ENCODE measurements at places on chromosomes 16 and 17.
A peak's percentile ranks its signal among the peaks of the same experiment; 100 is the strongest.

DNA sequence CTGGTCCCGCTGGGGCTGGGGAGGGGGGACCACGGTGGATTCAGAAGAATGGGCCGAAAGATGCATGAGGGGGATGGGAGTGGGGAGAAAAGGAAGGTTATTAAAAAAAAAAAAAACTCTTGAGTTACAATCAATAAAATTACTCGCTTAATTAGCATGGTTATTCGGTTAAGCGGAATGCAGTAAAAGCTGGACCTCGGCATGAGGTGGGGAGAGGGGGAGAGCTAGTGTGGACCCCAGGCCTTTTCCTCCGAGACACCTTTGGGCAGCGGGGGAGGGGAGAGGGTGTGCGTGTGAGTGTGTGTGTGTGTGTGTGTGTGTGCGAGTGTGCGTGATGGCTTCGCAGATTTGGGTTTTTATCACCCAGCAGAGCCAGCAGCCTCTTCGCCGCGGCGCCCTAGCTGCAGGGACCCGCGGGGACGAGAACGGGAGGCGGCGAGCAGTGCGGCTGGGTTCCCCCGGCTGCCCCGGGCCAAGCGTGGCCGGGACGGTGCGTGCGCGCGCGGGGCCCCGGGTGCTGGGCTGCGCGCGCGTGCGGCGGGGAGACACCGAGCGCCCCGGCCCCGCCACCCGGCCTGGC, 3.7 kb downstream of the BAHCC1 start:
- no peak for DNase-seq

DNA sequence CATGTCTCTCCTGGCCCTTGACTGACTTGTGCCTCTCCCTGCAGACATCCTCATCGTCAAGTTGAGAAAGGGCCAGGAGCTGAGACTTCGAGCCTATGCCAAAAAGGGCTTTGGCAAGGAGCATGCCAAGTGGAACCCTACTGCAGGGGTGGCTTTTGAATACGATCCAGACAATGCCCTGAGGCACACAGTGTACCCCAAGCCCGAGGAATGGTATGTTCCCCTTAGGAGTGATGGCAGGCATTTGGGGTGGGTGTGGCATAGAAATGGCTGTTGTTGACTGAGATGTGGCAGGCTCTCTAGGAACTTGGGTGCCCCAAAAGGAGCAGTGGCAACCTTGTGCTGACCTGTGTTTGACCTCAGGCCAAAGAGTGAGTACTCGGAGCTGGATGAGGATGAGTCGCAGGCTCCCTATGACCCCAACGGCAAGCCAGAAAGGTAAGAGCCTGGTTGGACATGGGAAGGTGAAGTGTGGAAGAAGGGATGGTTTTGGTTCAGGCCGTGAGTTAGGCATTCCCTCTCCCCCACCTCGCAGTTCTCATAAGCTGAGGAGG, 7.5 kb downstream of the POLR2C start:
- no peak for DNase-seq

GRCh38 chr16:18041864-18042834, 294.4 kb downstream of the NPIPA8 start:
- DNase-seq, result no peak

GRCh38 chr17:19457046-19457445, 46.0 kb downstream of the RNF112 start:
- DNase-seq, result no peak

GRCh38 chr17:42405963-42406495, 17.0 kb downstream of the CAVIN1 start:
- peak; percentile 62 for DNase-seq

GRCh38 chr16:51450376-51450775, 299.3 kb upstream of the SALL1 start:
- no peak for DNase-seq

- DNase-seq, result peak; percentile 51
These were observed at the start of gene SEPTIN1 for GRCh38 chr16:30382111-30382881. Gene SEPTIN1 (minus strand): TSS chr16:30382561. CDS start chr16:30382542, 19 bp downstream.

GRCh38 chr17:62937606-62938005, 28.4 kb upstream of the TANC2 start:
- no peak for DNase-seq

- DNase-seq, result no peak
These were observed 36.0 kb downstream of the RTN4RL1 start for GRCh38 chr17:1989135-1989534.

GRCh38 chr17:9204637-9205329, 183.5 kb downstream of the NTN1 start:
- no peak for DNase-seq
